ENCODE measurements at places on chromosomes 16 and 17.

GRCh38 chr16:29992344-29992967 lies 3.0 kb downstream of the HIRIP3 start:
- DNase-seq, result no peak

DNA sequence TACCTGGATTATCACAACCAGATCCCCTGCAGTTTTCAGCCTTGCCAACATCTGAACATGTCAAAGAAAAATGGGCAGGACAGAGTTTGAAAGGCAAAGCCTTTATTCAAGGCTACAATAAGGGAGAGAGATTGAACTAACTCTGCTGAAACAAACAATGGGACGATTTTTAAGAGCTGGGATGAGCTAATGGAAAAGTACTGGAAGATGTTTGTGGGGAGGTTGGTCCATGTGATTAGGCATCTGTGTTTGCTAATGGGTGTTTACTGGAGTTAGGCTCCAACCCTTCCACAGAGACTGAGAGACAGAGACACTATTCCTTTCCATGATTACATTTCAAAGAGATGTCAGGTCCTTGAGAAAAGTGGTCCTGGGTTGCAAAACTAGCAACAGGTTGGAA lies 35.0 kb upstream of the HSBP1 start:
- DNase-seq, result no peak

DNA sequence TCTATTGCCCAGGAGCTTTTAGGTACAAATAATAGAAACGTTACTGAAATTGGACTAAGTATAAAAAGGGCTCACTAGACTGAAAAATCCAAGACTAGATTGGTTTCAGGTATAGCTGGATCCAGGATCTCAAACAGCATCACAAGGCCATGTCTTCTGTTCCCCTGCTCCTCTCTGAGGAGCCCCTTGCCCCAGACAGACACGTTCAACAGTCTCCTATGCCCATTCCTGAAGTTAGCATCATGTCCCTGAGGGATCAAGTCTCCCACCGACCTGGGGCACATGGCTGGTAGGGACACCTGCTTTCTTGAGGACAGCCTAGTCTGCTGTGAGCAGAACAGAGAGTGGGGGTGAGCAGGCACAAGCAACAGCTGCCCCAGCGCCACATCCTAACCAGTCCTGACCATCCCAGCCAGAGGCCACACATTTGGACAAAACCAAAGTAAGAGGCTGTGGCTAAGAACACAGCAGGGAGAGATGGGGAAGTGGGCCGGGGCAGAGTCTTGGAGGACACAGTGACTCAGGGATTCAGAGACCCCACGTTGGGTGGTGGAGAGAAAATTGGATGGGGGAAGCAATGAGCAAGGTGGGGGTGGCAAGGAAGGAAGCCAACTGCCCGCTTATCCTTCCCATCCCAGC lies 10.5 kb upstream of the MMP2 start:
- DNase-seq, result no peak

GRCh38 chr16:66278604-66279262 lies 87.8 kb upstream of the CDH5 start:
- no peak for DNase-seq

DNA sequence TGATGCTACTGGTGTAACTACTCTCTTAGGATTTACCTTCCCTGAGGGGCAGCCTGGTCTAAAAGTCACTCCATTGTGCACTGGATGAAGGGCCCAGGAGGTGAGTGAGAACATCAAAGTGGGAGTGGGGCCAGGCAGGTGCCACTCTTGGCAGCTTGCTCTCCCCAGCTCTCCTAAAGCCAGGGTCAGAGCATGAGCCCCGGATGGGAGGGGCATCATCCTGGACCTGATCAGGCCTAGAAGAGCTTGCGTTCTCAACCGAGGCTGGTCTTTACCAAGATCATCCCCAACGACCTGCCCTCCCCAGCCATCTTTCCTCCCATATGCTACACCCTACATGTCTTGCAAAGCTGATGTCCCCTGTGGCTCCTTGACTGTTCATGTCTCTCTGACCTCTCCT lies 87.1 kb downstream of the AIPL1 start:
- no peak for DNase-seq

DNA sequence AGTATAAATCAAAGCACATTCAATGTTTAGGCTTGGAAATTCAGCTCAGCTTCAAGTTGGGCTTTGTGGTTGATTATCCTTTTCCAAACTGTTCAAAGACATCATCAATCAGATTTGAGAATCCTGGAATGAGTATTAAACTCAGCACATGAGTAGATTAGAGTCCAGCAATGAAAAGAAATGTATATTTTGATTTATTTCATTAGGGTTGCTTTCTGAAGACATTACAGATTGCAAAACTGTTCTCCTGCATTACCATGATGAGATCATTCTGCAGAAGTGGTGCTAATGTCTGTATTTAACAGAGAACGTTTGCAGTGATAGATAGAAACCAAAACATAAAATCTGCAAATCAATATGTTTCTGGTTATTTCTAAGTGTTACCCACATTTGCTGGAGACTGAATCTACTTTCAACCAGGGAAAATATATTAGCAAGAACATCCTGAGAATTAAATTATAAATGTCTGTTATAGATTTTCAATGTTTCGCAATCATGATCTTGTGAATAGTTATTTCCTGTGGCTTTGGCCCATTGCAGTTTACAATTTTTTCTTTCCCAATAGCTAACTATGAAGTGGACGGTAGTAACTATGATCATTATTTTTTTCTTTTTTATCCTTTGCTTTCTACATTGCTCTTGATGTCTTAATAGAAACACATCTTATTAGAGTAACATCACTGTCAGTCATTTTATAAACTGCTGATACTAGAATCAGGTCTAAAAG lies 1125.7 kb upstream of the GOT2 start:
- DNase-seq, result no peak
